ENCODE measurements at places on chromosomes 5 and 9.

- no peak for DNase-seq
These were observed 55.6 kb downstream of the CMYA5 start for GRCh38 chr5:79745255-79745654.

DNA sequence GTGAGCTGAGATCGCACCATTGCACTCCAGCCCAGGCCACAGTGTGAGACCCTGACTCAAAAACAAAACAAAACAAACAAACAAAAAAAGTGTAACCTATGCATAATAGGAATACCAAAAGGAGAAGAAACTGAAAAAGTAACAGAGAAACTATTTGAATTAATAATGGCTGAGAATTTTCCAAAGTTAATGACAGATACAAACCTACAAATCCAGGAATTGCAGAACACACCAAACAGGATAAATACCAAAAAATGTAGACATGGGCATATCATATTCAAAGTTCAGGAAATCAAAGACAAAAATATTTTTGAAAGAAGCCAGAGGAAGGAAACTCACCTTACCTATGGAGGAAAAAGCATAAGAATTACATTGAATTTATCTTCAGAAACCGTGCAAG lies 383.7 kb upstream of the POU5F2 start:
- no peak for DNase-seq

- DNase-seq = peak; percentile 34
These were observed 1.3 kb downstream of the ARSB start for GRCh38 chr5:78983601-78984438.

- DNase-seq = no peak
These were observed 165.0 kb downstream of the DROSHA start for GRCh38 chr5:31366941-31367340.

DNA sequence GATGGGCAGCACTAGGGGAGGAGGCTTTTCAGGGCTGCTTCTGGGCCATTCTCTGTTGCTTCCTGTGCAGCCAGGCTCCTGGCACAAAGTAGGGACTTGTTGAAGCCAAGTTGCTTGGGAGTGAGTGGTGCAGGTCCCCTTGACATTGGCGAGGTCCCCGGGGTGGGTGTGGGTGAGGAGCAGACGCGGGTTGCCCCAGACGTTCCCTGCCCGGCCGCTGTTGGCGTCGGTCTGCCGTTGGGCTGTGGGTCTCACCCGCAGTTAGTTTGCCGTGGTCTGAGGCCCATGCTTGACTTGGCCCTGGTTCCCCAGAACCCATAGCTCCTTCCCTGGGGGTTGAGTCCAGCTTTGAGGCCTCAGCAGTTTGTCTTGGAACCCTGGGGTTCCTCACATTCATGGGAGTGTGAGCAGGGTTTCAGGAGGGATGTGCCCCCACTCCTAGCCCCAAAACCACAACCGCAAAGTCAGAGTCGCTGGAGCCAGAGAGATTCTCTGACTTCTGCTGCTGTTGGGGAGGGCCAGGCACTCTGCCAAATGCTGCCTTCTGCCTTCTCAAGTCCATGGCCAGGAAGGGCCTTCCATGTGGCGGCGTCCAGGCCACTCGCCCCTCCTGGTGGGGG lies 77.5 kb downstream of the RXRA start:
- no peak for DNase-seq

DNA sequence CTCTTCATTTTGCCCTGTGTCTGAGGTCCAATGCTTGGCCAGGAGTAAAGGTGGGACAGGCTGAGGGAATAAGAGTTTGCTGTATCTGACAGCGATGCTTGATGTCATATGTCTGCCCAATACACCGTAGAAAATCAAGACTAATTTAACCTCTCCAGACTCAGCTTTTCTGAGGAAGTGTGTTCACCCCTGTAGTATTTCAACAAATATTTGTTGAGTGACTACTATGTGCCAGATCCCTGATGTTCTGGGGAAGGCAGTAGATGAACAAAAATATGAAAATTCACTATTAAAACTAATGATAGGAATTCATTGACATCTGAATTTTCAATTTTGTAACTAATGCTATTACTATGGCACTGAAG lies 489.7 kb downstream of the EBF1 start:
- no peak for DNase-seq

GRCh38 chr5:34525761-34526160 lies 130.4 kb upstream of the RAI14 start:
- DNase-seq = no peak

GRCh38 chr9:68507130-68507805 lies 33.4 kb downstream of the TMEM252 start:
- DNase-seq = no peak

- DNase-seq = no peak
These were observed 12.5 kb upstream of the C5orf63 start for GRCh38 chr5:127085796-127086195.

DNA sequence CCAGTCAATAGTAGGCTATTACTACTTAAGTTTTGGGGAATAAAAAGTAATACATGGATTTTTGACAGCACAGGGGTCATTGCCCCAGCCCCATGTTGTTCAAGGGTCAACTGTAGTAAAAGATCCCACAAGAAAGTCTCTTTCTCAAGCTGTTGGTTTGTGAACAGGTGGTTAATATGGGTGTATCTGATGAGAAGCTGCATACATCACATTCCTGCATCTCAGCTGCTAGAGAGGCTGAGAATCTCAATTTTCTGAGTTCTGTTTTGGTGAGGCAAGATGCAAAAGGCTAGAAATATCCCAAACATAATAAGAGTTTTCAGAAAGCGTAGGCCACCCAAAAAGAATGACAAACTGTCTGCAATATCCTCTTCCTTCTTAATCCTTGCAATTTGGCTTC lies 76.8 kb upstream of the DAPK1 start:
- no peak for DNase-seq

GRCh38 chr9:70615464-70616138 lies 201.1 kb upstream of the KLF9 start:
- DNase-seq = no peak

DNA sequence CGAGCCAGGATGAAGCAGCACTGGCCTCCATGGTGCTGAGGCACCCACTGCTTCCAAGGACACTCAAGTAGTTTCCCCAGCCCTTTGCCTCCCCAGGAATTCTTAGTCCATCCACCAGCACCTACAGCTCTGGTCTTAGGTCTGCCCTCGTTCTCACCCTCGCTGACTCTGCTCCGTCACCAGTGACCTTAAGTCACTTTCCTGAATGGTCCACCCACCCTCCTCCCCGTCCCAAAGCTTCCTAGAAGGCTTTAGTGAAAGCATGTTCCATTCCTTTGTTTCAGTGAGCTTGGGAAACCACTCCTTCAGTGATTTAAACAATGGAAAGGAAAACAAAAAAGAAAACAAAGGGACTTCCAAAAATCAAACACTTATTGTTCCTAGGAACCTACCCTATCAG lies 54.6 kb upstream of the MAP3K1 start:
- peak; percentile 10 for DNase-seq

- DNase-seq = no peak
These were observed 101.1 kb downstream of the ISL1 start for GRCh38 chr5:51484326-51484725.

GRCh38 chr9:128136816-128137793 lies 9.6 kb upstream of the PTGES2 start:
- no peak for DNase-seq

- DNase-seq = peak; percentile 43
These were observed 605 bp downstream of the CHSY3 start for GRCh38 chr5:129904667-129905472.

DNA sequence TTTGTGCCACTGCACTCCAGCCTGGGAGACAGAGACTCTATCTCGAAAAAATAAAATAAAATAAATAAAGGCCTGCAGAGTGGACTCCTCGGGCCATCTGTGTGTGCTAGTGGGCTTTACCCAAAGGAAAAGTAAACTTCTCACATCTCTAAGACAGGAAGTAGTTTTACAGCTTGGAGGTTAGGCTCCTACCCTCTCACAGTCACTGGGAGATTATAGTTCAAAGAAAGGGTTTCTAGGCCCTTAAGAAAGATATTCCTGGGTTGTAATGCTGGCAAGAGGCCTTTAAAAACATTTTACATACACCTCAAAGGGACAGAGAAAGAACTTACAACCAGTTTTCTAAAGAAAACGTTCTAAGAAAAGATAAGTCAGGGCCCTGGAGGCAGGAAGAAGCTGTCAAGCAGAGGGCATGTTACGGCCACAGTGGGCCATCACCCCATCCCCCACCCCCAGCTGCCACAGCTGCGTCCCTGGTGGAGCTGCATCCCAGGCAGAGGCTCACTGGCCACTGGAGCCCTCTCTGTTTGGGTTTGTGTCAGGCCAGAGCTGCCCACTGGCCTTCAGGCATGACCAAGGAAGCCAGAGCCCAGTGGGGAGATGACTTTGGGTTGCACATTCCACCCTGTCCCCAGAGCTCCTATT lies 78.1 kb upstream of the CDK20 start:
- no peak for DNase-seq

- DNase-seq = no peak
These were observed 60.9 kb upstream of the SLC2A8 start for GRCh38 chr9:127336086-127336485.

DNA sequence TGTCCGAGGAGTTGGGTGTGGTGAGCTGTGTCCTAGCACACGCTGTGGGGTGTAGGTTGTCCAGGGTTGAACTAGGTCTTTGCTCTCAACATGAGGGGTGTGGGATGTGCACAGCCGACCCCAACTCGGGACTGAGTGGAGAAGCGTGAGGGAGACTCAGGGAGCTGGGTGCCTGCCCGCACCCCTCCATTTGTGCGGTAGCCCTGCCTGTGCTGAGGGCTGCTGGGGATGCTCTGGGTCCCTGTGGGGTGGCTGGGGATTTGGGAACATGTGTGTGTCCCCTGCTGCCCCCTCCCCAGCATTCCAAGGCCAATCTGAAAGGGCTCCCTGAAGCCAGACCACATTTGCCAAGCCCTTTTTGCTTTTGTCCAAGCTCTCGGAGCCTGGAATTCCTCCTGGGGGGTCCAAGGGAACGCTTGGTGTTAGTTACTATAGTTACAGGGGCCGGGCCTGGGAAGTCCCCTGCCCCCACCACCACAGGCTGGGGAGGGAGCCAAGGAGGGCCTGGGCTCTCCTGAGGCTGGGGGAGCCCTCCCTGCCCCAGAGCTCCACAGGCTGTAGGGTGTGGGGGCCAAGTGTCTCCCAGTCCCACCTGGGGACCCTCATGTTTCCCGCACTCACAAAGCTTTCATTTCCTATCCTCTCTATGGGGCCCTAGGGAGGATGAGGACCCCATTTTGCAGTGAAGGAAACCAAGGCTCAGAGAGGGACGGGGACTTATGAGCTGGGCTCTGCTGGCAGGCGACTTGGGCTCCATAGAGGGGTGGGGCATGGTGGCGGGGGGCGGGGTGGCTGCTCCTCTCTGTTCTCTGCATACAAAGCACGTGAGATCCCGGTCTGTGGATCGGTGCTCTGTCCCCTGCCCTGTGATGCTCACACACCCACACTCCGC lies 1.1 kb downstream of the CRB2 start:
- no peak for DNase-seq

- DNase-seq = peak; percentile 15
These were observed 476.8 kb downstream of the CETN3 start for GRCh38 chr5:89932771-89933181.

DNA sequence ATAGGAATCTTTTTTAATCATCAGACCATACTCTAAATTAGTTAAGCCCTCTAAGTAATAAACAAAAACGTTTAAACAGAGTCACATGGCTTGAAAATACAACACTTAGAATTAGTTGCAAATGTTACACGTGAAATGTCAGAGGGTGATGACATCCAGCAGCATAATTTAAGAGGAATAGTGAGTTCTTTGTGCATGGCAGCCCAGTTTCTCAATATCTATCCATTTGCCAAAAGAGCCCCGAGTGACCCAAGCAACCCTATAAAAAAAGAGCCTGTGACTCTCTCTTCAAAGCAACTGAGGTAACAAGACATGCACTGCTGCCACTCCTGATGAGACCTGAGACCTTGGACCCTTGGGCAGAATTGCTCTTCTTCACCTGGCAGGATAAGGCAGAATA lies 96.9 kb upstream of the RASA1 start:
- no peak for DNase-seq

DNA sequence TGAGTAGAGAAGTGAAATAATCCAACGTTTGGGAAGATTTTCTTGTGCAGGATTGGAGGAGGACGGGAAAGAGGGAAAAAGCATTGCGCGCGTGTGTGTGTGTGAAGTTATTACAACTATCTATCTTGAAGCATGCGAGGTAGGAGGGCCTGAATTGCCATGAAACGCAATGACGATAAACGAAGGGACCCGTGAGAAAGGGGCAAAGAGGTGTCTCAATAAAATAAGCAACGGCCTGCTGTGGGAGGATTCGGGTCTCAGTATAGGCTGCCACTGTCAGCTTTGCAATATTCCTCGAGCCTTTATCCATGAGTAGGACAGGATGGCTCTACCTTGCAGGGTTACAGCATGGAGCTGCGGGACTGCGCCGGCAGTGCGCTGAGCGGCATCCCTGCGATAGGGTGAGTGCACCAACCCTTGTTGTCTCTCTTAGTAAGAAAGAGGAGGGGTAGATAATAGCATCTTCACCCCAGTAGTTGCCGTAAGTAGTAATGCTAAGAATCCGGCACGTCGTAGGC lies 631 bp upstream of the RCL1 start:
- no peak for DNase-seq

- DNase-seq = no peak
These were observed 40.2 kb downstream of the PDE6A start for GRCh38 chr5:149904293-149904886.

- DNase-seq = no peak
These were observed 19.3 kb downstream of the ABHD17B start for GRCh38 chr9:71891557-71892189.

- DNase-seq = no peak
These were observed 7.9 kb upstream of the SLC6A7 start for GRCh38 chr5:150181766-150182545.
